ENCODE measurements at places on chromosomes 11 and 22. TPM values are rescaled to one million over a fixed set of nuclear protein-coding genes. Genes with fewer than 3 reads are reported as not detected.

- no peak overlapping the region for H3K27ac ChIP-seq
- no peak overlapping the region for H3K4me3 ChIP-seq
- no peaks in the 10 kb centered on the region for H3K27me3 ChIP-seq
- peaks cover 4% of the 10 kb centered on the region for H3K36me3 ChIP-seq
Measured at GRCh38 chr22:43774318-43774915, 37.7 kb downstream of the EFCAB6 start.

Gene ACTN3
- total RNA-seq = not detected

DNA sequence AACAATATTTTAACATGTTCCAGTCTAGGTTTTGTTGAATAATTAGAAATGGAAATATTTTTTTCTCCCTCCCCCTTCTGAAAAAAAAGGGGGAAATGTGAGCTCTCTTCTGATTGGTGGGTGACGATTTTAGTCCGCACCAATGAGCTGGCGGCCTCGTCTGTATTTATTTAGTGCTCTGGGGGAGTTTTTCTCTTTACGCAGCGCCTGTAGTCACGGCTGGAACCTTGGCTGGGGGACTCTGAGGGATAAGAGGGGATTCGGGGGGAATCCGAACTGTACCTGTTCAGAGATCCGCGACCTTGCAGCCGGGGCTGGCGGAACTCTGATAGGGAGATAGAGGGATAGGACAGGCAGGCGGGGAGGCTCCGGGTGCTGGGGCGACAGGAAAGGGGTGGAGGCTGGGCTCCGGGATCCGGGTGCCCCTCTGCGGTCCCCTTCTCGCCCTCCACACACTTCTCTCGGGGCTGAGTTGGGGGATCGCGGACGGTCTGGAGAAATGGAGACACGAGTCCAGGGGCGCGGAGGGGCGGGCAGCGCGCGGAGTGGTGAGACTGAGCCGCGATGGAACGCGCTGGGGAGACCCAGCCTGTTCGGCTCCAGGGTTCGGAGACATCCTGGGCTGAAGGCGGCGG, 99.7 kb upstream of the HSD17B12 start:
- H3K27ac ChIP-seq = no peak overlapping the region
- no peaks in the 10 kb centered on the region for H3K36me3 ChIP-seq
- H3K27me3 ChIP-seq = no peaks in the 10 kb centered on the region
- peaks cover 74% of the 10 kb centered on the region for H3K4me1 ChIP-seq

Gene CBLIF
- not detected for total RNA-seq

DNA sequence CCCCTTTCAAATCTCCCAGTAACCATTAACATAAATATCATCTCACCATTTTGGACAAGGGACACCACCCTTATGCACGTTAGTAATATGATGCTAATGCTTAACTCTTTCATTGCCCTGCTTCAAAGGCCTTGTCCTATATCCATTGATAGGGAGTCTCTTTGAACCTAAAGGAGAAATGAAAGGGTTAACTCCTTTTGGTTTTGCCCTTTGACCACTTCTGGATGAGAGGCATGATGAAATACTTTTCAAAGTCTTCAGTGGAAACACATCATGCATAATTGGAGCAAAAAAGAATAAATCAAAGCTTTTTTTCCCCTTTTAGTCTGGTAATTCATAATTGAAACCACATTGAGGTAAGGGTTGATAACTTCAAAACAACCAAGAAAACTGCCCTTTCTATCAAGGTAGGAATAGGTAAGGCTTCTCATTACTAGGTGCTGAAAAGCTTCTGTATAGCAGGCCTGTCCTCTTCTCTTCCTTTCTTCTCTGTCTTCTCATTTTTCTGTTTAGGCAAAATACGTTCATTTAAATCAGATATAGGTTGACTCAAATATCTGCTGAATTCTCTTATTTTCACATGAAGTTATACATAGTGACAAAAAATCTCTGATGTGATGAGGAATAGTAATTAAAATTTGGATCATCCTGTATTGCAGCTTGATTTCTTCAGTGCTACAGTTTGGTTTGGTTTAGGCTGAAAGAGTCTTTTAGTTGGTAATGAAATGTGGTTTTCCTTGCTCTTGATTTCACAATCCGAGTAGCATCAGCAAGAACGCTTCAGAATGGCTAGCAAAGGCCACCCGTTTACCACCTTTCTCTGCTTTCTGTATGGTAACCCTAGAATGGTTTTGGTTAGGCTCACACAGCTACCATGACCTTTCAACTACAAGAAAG, 94.8 kb downstream of the EXT2 start:
- peaks cover 15% of the 10 kb centered on the region for H3K36me3 ChIP-seq
- DNase-seq = no peak
- H3K27ac ChIP-seq = no peak overlapping the region
- H3K4me1 ChIP-seq = no peaks in the 10 kb centered on the region

- no peaks in the 10 kb centered on the region for H3K36me3 ChIP-seq
- no peaks in the 10 kb centered on the region for H3K27me3 ChIP-seq
- H3K4me1 ChIP-seq = no peaks in the 10 kb centered on the region
- H3K4me3 ChIP-seq = no peak overlapping the region
- H3K27ac ChIP-seq = no peak overlapping the region
- DNase-seq = no peak
Measured at GRCh38 chr11:126951465-126951864, 49.1 kb downstream of the KIRREL3 start.

DNA sequence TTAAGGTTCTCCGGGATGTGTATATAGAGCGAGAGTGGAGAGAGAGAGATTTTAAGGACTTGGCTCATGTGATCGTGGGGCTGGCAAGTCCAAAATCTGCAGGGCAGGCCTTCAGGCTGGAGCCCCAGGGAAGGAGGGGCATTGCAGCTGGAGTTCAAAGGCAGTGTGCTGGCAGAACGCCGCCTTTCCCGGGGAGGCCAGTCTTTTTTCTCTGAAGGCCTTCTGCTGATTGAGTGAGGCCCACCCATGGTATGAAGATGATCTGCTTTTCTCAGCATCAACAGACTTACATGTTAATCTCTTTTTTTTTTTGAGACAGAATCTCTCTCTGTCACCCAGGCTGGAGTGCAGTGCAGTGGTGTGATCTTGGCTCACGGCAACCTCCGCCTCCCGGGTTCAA, 25.4 kb downstream of the FBLN1 start:
- no peak for DNase-seq
- no peaks in the 10 kb centered on the region for H3K36me3 ChIP-seq
- no peak overlapping the region for H3K4me3 ChIP-seq
- peaks cover 87% of the 10 kb centered on the region for H3K4me1 ChIP-seq
- H3K27me3 ChIP-seq = no peaks in the 10 kb centered on the region

Gene TNNT3
- 3.0 TPM for total RNA-seq

DNA sequence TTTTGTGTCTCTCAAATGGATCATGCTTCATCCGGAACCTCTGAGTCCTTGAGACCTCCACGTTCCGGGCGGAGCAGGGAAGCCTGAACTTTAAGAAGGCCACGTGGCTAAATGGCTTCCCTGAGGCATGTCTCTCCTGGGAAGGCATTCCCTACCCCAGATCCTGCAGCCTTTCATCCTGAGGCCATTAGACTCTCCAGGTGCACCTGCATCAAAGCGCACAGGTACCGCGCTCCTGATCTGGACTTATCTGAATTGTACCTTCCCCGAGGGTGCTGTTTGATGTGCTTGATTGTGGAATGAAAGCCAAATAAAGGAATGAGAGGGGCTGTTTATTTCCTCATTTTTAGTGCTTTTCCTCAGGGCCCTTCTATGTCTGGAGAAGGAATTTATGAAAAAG, 22.5 kb downstream of the C22orf31 start:
- no peak for DNase-seq
- no peak overlapping the region for H3K4me3 ChIP-seq
- H3K4me1 ChIP-seq = peaks cover 12% of the 10 kb centered on the region

GRCh38 chr11:36450110-36450572, 59.9 kb downstream of the TRAF6 start:
- H3K36me3 ChIP-seq = no peaks in the 10 kb centered on the region
- peaks cover 18% of the 10 kb centered on the region for H3K4me1 ChIP-seq

DNA sequence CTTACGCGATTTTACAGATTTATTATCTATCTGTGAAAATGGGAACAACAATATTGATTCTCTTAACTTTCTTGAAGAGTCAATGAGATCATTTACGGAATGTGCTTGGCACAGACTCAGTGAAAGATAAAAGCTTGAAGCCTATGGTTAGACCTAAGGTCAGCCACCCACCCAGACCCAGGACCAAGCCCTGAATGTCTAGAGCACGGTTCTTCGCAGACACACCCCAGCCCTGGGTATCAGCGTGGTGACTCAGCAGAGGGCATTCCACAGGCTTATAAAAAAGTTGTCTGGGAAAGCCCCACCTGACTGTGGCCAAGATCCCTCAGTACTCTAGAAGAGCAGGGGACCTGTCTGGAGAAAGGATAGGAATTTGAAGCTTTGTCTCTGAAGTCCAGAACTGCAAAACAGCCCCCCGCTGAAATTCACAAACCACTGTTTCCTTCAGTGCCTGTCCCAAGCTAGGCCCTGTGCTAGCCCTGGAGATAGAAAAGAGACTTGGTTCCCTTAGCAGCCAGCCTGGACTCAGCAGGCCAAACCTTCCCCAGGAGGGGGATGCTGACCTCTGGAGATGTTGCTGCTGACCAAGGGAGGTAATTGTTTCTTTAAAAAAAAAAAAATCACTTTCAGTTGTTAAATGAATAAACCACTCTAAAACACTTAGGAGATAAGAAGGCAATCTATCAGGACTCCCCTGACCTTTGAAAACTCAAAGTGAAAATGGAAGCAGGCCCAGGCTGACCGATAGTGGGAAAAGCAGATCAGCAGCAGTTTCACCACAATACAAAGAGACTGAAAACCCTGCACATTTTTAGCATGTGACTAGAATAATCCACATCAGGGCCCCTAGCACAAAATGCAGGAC, 114.0 kb downstream of the ABTB2 start:
- peaks cover 8% of the 10 kb centered on the region for H3K4me1 ChIP-seq
- no peak for DNase-seq
- H3K27me3 ChIP-seq = no peaks in the 10 kb centered on the region
- H3K27ac ChIP-seq = no peak overlapping the region

DNA sequence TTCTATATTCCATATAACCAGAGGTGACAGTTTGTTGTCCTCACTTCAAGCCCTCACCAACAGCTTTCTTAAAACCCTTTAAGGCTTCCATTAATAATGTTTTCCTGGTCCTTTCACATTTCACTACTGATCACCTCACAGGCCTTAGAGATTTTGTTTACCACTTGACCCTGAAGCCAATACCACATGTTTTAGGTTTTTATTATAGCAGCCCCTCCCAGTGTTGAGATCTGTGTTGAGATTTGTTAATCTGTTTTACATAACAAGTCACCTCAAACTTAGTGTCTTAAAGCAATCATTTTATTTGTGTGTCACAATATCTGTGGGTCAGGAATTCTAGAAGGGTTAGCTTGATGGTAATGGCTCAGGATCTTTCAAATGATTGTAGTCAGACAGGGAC, 49.9 kb downstream of the FAR1 start:
- no peaks in the 10 kb centered on the region for H3K27me3 ChIP-seq
- no peaks in the 10 kb centered on the region for H3K4me1 ChIP-seq
- DNase-seq = no peak
- H3K27ac ChIP-seq = no peak overlapping the region
- H3K36me3 ChIP-seq = peaks cover 12% of the 10 kb centered on the region
- H3K4me3 ChIP-seq = no peak overlapping the region

Gene OR5B21
- total RNA-seq = not detected

- H3K27me3 ChIP-seq = no peaks in the 10 kb centered on the region
- no peak for DNase-seq
- no peaks in the 10 kb centered on the region for H3K36me3 ChIP-seq
- no peak overlapping the region for H3K27ac ChIP-seq
Measured at GRCh38 chr11:102666331-102666957, 39.1 kb downstream of the MMP27 start.

Gene APOL1
- 20.8 TPM for total RNA-seq

Gene RIMBP3B
- not detected for total RNA-seq
